Activated CD8-positive, alpha-beta T cell treated with anti-CD3 and anti-CD28 coated beads for 36 hours (primary cell): ENCODE measurements at places on chromosomes 2 and 18. TPM values are rescaled to one million over a fixed set of nuclear protein-coding genes. Genes with fewer than 3 reads are reported as not detected.

GRCh38 chr2:208182835-208183234 lies 7.0 kb downstream of the C2orf80 start:
- no peak for DNase-seq
- H3K27me3 ChIP-seq = peaks cover 8% of the 10 kb centered on the region
- no peak overlapping the region for H3K4me3 ChIP-seq

NDC80 gene
- total RNA-seq = 82.2 TPM

- no peak for DNase-seq
- H3K27ac ChIP-seq = no peak overlapping the region
- no peaks in the 10 kb centered on the region for H3K36me3 ChIP-seq
- no peak overlapping the region for H3K4me3 ChIP-seq
- H3K27me3 ChIP-seq = no peaks in the 10 kb centered on the region
- H3K4me1 ChIP-seq = no peaks in the 10 kb centered on the region
These were observed 529.8 kb upstream of the VRK2 start for GRCh38 chr2:57516698-57517340.

- peak overlapping the region; percentile 74 for H3K27ac ChIP-seq
- peaks cover 24% of the 10 kb centered on the region for H3K36me3 ChIP-seq
- H3K4me1 ChIP-seq = peaks cover 35% of the 10 kb centered on the region
These were observed 2.9 kb upstream of the ID2 start for GRCh38 chr2:8678731-8679566.
